ENCODE measurements at places on chromosomes 5 and 9.

GRCh38 chr9:12739014-12739652 is 35.7 kb upstream of the LURAP1L start:
- DNase-seq: no peak

DNA sequence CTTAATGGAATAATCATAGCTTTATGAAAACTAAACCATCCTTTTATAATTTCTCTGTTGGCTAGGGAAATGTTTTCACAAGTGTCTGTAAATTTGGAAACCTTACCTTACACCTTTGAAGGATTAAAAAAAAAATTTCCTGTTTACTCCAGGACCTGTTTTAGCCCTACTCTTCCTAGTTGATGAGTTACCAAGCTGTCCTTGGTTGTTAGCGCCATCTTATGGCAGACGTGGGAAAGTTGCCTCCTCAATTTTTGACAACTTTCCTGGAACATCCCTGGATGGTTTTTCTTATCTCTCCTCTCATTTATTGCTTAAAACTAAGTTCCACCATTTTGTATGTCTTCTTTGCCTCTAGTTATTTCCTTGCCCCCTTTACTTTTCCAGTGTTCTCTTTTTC is 25.7 kb downstream of the ZSWIM6 start:
- DNase-seq: no peak

GRCh38 chr9:133148199-133149129 is 15.2 kb downstream of the GBGT1 start:
- DNase-seq: no peak

- DNase-seq: no peak
These were observed 4.2 kb upstream of the TSC1 start for GRCh38 chr9:132948482-132949050.

DNA sequence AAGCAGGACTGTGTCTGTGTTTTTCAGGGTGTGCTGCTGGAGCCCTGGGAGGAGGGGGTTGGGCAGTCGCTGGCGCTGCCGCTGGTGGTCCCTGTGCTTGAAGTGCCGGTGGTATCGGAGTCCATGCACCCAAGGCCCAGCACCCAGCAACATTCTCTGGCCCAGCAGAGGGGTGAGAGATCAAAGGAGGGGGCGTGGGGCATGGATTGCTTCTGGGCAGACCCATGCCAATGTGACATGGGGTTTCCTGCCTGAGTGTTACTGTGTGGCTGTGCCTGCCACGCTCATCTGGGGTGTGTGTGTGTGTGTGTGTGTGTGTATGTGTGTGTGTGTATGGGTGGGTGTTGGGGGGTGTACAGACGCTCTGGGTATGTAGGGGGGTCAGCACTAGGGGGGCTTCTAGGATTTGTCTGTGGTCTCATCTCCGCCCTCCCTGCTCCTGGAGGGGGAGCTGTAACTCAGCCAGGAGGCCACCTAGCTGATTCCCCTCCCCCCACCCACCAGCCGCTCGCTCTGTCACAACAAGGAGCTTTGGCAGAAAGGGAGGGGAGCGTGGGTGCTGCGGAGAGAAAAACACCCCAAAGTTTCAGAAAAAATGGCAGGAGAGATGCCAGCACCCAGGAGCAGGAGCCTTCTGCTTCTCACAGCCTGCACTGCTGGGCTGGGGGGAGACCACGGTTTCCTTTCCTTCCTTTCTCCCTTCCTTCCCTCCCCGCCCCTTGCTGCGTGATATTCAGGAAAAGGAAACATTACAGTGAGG is 35.9 kb upstream of the HSPA9 start:
- DNase-seq: no peak

DNA sequence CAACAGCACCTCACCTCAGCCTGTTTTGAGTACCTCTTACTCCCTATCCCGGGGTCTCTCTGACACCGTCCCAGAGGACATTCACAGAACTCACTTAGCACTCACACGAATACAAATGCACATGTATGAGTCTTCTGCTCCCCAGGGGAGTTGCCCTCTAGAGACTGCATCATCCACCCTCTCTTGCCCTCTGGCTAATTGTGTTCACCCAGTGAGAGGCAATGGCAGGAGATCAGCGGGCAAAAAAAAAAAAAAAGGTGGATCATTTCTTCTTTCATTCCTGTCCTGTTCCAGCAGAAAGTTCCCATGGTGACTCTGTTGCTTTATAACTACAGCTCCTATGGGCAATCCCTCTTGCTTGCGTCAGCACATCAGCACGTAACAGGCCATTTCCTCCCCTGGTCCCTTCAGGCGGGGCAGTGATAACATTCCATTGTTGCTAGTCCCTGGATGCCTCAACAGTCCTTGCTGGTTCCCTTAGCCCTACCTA is 23.5 kb upstream of the SNX2 start:
- no peak for DNase-seq

DNA sequence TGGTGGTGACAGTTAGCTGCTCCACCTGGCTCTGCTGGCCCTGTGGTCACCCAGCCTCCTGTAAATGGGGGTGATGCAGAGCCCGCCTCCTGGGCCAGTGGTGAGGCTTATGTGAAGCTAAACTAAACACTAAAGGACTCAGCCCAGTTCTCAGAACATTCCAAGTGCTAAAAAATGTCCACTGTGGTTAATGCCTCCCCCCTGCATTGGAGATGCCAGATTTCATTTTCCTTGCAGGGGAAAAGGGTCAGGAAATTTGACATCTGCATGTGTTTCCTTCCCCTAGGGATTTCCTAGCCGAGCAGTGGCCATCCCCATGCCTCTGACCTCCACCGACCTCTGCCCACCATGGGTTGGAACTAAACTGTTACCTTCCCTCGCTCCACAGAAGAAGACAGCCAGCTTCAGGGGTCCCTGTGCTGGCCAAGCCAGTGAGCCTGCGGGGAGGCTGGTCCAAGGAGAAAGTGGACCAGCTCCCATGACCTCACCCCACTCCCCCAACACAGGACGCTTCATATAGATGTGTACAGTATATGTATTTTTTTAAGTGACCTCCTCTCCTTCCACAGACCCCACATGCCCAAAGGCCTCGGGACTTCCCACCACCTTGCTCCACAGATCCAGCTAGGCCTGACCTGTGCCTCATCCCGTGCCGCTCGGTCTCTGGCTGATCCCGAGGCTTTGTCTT is 13.0 kb downstream of the CD74 start:
- no peak for DNase-seq

GRCh38 chr9:37405350-37405749 is 17.1 kb upstream of the GRHPR start:
- no peak for DNase-seq

DNA sequence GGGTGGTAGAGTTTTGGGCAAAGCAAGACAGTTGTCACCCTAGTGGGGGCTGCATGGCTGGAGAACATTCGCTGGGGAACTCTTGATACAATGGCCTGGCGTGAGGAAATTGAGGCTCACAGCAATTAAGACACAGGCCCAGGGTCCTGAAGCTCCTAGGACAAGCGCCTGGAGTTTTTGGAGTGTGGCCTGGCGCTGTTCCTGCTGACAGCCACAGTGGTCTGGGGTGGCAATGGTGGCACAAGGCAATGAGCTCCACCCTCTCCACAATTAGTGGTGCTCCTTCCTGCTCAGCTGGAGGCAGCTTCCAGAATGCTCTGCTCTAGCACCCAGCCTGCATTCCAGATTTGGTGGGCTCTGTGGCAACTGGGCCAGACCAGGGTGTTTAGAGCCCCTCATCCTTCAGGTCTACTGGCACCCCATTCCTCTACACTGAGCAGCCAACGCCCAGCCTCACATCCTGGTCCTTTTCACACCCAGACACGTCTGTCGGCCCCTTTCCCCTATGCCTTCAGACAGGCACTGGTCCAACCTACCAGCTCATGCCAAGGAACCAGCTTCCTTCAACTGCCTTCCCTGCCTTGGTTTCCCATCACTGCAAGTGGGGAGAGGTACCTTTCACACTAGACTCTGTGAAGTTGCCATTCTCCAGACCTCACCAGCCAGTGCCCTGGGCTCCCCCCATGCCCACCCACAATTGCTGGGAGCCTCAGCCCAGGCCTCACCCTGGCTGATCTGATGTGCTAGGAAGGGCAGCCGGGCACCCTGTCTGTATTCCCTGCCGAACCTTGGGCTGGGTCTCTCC is 138.1 kb upstream of the COL5A1 start:
- DNase-seq: no peak

DNA sequence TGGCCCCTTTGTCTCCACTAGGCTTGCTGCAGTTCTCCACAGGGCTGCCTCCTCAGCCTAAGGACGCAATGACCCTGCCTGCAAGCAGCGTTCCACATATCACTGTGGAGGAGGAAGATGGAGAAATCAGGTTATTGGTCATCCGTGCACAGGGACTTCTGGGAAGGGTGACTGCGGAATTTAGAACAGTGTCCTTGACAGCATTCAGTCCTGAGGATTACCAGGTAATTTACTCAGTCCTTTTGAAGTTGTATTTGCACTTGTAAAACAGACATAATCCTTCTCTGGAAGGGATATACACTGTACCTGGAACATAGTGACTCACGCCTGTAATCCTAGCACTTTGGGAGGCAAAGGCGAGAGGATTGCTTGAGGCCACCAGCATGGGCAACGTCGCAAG is 116.6 kb downstream of the ADGRV1 start:
- no peak for DNase-seq

DNA sequence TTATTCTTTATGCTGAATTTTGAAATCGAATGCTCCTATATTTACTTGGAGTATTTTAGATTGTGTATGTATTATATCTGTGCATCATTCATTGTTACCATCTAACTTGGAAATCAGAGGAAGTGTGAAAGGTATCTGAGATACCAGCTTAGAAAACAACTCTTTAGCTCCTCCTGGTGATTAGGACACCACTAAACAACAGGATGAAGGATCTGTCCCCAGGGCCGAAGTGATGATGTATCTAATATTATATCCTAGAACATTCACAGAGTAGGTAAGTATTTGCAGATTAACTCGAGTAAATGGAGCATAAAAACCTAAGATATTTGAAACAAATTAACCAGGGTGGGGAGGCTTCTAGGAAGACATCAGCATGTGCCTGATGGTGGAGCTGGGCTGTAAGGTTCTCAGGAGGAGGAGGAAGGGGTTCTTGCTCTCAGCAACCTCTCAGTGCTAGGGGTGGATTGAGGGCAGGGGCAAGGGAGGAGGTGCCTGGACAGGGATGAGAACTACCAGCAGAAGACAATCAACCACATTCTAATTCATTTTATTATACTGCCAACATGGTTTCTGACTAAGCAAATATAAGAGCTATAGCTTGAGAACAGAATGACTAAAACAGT is 2.6 kb upstream of the NFIL3 start:
- DNase-seq: no peak

- DNase-seq: no peak
These were observed 129.4 kb upstream of the ICE1 start for GRCh38 chr5:5293029-5293428.

DNA sequence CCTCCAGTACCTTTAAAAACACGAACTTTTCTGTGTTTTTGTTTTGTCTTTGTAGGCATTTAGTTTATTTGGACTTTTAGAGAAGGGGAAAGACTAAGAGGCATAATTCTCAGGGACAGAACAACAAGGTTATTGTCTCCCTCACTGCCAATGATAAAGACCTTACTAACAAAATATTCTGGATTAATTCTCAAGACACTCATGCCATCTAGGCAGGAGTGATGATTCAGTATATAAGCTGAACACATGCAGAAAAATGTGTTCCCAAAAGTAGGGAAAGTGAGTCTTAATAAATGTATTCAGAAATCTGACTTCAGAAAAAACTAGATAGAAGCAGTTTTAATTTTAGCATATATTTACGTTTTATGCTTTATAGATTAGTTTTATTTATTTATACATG is 17.4 kb upstream of the ASPN start:
- no peak for DNase-seq

Measured in omental fat pad (tissue), 4 donors.